ENCODE measurements at places on chromosomes 6 and 20.

DNA sequence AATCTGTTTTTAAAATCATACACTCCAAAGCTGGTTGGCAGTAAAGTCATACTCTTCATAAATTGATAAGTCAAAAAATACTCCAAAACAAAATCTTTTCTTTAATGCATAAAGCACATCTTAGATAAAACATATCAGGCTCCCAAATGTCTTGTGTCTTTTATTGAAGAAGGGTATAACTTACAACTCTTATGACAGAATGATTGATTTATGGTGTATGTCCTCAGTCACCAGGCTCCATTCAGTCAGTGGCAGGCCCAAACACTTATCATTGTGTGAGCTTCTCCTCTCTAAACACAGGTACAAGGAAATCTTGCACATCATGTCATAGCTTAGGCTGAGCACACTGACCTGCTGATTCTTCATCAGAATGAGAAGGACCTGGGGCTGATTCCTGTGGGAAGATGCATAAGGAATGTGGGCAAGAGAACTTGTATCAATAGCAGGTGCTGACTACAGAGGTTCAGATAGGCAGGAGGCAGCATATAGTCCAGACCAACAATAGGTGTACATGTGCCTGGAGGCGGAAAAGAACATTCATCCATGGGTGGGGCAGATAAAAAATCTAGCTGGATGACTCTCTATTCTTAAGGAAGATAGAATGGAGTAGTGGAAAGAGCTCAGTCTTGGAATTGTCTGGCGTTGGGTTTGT is 1.9 kb downstream of the CALHM5 start:
- no peak for DNase-seq

DNA sequence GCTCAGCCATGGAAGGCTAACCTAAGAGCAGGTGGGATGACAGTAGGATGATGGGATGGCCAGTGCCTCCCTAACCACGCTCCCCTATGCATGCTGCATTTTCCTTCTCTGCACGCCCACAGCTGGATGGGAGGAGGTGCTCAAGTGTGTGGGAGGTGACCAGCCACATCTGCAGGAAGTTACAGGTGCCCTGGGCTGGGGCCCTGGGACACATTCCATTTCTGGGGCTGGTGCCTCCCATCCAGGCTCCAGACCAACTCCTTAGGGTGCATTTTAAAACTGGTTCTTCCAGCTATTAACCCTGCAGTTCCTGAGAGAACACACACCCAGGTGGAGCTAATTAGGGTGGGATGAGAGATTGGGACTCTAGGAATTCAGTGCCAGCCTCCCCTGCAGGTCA is 135.3 kb upstream of the ARMC2 start:
- no peak for DNase-seq

DNA sequence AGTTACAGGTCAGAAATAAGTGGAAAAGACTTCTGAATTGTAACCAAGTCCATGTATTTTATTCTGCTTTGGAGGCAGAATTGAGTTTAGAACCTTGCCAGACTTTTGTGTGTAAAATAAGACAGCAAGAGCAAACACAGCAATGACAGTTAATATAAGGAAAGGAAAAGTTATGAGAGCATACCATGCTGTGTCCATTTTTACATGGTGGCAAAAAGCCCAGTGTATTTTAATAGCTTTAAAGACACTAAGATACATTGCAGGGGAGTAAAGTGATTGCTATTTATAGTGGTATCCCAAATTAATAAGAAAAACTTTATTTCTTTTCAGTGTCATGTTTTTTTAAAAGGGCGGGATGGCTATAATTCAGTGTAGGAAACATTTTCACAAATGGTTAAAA is 45.2 kb downstream of the CDC5L start:
- no peak for DNase-seq

DNA sequence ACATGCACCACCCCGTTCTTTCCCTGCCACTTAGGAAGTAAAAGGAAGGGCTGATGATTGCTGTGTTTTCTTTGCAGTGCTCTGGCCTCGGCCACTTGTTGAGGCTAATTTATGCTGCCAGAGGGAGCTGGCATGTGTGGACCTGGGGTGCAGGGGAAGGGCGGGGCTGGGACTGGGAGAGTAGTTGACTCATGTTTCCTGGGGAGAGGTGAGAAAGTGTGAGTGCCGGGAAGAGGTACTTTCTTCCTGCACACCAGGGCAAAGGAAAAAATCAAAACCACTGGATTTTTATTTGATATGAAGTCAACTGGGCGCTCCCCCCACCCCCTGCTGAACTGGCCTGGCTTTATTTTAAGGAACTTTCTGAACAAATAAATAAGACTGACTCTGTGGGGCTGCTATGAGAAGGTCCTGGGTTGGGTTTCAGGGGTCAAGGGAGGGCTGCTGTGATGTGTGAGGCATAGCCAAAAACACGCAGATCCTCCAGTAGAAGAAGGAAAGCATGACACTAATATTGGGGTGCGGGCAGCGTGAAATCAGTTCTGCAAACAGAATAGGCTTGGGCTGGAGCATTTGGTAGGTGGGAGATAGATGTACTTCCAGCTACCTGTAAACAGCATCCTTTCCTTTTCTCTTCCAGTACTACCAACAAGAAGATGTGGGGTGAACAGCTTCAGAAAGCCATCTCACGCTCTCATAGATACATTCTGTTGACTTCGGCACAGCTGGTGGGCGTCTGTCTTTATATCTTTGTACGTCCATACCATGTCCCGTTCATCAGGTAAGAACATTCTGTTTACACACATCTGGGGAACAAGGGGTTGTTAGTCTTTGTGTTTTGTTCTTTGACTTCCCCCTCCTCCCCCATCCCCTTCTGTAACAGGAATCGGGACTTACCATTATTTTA is 87.5 kb downstream of the SYNJ2 start:
- DNase-seq: no peak

- DNase-seq: peak; percentile 25
These were observed 30.6 kb downstream of the ZNF311 start for GRCh38 chr6:28974505-28974904.

DNA sequence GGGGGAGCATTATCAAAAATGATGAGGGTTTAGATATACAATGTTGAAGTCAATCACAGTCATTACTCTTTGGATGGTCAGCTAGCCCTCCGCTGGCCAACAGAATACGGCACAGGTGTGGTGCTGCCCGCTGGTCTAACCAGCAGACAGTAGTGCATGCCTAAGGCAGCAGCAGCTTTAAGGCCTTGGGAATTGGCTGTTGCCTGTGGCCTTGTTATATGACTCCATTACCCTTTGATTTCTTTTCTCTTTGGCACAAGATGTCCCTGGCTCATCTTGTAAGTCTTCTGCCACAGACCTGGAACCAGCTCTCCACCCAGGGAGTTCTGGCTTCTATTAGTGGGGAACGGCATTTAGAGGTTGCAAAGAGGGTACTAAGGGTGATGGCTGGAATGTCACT is 110.2 kb downstream of the WDR27 start:
- DNase-seq: no peak

DNA sequence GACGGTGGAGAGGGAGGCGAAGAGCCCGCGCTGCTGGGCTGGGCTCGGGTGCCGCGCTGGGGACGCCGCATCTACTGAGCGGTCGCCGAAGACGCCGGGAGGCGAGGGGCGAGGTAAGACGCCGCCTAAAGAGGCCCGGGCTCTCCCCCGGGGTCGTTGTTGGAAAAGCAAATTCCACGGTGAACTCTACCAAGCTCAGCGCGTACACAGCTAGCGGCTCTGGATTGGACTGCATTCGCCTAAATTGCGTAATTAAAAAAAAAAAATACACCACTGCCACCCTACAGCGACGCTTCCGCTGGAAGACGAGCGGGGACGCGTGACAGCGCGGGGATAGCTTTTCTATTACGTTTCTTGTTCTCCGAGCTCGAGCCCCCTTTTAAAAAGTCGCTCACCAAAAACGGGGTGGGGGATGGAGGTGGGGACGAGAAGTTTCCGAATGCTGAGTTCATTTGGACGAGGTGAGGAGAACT is 92.0 kb upstream of the PRDM1 start:
- DNase-seq: peak; percentile 67

- DNase-seq: no peak
These were observed 52.4 kb upstream of the NXT1 start for GRCh38 chr20:23298155-23298554.

DNA sequence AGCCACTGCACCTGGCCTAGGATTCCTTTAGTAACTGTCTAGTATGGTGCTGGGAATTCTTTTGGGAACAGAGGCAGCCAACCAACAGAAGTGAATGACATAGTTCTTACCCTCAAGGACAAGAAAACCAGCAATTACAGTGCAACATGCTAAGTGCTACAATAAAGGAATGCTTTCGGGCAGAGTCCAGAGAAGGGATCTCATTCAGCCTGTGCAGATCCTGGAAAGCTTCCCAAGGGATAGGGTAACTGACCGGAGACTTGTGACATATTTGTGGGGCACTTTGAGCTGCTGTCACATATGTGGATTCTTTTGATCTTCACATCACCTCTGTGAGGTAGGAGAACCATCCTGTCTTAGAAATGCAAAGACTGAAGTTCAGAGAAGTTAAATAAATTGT is 46.8 kb downstream of the C6orf15 start:
- DNase-seq: no peak

- DNase-seq: no peak
These were observed 31.5 kb downstream of the PDE7B start for GRCh38 chr6:135883045-135883444.

- DNase-seq: no peak
These were observed 16.1 kb downstream of the PLA2G7 start for GRCh38 chr6:46719099-46719498.

GRCh38 chr6:43304361-43304760 is 4.3 kb downstream of the CRIP3 start:
- DNase-seq: no peak

GRCh38 chr6:131135244-131136020 is at the start of gene AKAP7:
Gene AKAP7, plus strand, starts transcription at chr6:131135467. Its CDS starts 297 bp downstream, at chr6:131135764.
- DNase-seq: peak; percentile 83

- DNase-seq: no peak
These were observed 21.2 kb downstream of the RSPH3 start for GRCh38 chr6:158978757-158979156.

- DNase-seq: no peak
These were observed 2.3 kb downstream of the ARFRP1 start for GRCh38 chr20:63705232-63706026.

DNA sequence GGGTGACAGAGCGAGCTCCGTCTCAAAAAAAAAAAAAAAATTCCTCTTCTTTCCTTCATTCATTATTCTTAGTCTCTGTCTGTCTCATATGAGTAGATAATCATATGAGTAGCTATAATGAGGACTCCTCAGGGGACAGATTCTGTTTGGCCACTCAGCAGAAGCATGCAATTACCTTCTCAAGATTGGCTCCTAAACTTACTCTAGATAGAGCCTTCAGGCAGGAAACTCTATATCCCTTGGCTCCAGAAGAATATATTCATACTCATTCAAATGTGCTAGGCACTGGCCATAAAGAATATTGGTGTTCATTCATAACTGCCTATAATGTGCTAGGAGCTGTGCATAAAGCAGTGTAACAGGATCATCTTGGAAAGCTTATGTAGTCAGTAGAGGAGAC is 2.2 kb upstream of the ACAT2 start:
- DNase-seq: no peak

- DNase-seq: peak; percentile 77
These were observed 19.0 kb downstream of the EPB41L1 start for GRCh38 chr20:36173451-36173933.

- no peak for DNase-seq
These were observed 211.6 kb downstream of the SLC24A3 start for GRCh38 chr20:19423900-19424620.

DNA sequence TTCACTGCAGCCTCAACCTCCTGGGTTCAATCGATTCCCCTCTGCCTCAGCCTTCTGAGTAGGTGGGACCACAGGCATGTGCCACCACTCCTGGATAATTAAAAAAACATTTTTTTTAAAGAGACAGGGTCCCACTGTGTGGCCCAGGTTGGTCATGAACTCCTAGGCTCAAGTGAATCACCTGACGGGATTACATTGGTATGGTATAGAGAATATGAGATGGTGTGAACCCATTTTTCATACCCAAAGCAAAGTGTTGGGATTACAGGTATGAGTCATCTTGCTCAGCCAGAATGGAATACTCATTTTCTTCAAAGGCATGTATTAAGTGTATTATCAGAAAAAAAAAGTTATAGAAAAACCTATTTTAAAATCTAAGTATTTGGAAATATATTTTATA is 114.2 kb downstream of the AHI1 start:
- no peak for DNase-seq

DNA sequence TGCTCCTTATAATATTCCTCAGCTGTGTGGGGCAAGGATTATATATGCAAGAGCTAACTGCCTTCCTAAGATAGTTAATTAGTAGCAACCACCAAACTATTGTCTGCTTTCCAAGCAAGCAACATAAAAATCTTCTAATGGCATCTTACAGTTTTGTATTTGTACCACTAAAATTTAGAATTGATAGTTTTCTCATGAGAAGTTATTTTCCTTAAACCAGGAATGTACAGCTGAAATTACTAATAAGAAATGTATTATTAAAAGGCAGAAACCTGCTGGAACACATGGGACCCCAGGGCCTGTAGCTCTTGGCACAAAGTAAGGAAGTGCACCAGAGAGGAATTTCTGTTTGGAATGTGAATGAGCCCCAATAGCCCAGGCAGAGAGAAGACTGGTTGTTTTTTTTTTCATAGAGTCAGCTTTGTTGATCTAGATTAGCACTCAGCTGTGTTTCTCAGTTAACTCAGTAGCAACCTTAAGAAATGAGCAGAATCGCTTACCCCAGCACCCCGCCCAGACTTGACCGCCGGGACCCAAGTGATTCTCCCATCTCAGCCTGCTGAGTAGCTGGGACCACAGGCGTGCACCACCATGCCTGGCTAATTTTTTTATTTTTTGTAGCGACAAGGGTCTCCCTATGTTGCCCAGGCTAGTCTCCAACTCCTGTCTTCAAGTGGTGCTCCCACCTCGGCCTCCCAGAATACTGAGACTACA is 2.6 kb downstream of the MGME1 start:
- DNase-seq: peak; percentile 64

DNA sequence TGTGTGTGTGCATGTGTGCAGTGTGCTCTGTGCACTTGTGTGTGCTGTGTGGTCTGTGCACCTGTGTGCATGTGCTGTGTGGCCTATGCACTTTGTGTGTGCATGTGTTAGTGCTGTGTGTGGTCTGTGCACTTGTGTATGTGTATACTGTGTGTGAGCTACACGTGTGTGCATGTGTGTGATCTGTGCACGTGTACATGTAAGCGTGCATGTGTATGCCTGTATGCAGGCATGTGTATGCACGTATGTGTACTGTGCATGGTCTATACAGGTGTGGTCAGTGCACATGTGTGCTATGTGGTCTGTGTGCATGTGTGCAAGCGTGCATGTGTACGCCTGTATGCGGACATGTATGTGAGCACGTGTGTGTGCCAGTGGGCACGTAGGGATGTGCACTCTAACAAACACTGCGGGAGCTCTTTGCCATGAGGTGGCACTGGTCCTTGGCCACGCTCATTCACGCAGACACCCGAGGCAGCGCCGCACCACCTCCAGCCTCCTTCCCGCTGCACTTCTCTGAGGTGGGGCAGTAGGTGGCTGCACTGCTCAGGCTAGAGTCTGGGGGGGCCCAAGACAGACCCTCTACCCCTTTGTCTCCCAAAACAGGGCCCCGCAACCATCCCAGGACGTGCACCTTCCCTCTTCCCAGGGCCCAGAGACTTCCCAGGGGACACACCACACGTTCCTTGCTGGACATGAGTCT is 42.4 kb upstream of the CHRNA4 start:
- no peak for DNase-seq

- DNase-seq: no peak
These were observed 34.4 kb upstream of the ARHGAP18 start for GRCh38 chr6:129744201-129744879.
